Stimulated activated CD4-positive, alpha-beta T cell treated with anti-CD3 and anti-CD28 coated beads, Interleukin-1b, Interleukin-23, amount 100 ng/mL, for 1 hour (primary cell): ENCODE measurements at places on chromosomes 1 and 21.

DNA sequence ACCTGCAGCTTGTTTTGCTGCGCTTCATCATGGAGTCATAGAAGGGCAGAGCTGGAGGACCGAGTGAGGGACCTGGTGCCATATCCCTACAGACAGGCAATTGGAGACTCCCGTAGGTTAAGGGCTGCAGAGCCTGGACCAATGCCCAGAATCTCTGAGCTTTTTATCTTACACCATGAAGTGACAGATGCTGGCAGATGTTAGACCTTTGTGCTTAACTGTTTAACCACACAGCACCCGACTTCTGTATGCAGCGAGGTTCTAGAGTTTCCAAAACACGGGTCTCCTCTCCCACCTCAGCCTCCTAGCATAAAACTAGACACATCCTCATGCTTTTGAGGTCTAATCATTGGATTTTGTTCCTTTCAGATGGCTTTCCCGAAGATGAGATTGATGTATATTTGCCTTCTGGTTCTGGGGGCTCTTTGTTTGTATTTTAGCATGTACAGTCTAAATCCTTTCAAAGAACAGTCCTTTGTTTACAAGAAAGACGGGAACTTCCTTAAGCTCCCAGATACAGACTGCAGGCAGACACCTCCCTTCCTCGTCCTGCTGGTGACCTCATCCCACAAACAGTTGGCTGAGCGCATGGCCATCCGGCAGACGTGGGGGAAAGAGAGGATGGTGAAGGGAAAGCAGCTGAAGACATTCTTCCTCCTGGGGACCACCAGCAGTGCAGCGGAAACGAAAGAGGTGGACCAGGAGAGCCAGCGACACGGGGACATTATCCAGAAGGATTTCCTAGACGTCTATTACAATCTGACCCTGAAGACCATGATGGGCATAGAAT, 47.6 kb downstream of the B3GALT5 start:
- DNase-seq = no peak

GRCh38 chr1:110055493-110056284, 14.8 kb downstream of the ALX3 start:
- DNase-seq = no peak

- DNase-seq = no peak
These were observed 717.6 kb downstream of the PTPRU start for GRCh38 chr1:29953961-29954360.

- DNase-seq = no peak
These were observed 132.7 kb downstream of the NTNG1 start for GRCh38 chr1:107273515-107273914.

DNA sequence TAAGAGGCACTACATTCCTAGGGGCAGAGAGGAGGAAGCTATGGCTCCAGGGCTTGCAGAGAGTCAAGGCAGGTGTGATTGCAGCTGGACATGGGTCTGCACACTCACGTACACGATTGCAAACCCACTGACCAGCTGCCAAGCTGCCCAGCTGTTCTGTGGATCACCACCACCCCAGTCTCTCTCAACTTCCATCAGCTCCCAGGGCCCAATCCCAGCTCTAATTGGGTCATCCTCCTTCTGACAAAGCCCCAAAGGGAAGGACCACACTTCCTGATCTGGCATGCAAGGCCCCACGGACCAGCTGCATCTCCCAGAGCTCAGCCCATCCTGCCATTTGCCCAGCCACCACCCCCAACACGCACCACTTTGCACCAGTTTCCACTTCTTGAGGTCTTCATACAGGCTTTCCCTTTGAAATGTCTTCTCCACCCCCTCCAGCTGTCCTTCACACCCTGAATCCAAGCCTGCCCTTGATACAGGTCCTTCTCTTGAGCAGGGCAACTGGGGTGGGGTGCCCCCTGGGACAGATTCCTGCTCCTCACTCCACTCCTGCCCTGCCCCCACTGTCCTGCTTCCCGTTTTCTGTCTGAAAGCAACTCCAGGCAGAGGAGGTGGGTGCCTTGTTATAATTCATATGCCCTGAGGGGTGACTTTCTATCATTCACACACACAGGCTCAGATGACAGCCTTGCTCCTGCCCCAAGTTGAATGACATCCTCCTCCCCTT, 179.4 kb upstream of the EDN2 start:
- DNase-seq = no peak

- DNase-seq = no peak
These were observed 81.8 kb upstream of the WARS2 start for GRCh38 chr1:119222271-119222670.

DNA sequence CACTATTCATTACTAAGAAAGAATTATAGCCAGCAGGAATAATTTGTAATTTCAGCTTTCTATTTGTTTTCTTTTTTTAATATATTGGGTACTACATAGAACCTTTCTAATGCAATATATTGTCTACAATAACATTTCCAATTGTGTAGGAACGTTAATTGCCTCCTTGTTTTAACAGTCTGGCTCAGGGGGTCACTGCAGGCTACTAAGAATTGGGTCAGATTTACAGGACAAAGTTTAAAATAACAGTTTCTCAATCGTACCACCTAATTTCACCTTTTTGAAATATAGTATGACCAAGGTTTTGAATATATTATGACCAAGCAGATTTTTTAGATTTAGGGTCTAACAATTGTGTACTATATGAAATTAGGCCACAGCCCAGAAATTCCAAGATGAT, 2.4 kb downstream of the CFH start:
- DNase-seq = no peak

DNA sequence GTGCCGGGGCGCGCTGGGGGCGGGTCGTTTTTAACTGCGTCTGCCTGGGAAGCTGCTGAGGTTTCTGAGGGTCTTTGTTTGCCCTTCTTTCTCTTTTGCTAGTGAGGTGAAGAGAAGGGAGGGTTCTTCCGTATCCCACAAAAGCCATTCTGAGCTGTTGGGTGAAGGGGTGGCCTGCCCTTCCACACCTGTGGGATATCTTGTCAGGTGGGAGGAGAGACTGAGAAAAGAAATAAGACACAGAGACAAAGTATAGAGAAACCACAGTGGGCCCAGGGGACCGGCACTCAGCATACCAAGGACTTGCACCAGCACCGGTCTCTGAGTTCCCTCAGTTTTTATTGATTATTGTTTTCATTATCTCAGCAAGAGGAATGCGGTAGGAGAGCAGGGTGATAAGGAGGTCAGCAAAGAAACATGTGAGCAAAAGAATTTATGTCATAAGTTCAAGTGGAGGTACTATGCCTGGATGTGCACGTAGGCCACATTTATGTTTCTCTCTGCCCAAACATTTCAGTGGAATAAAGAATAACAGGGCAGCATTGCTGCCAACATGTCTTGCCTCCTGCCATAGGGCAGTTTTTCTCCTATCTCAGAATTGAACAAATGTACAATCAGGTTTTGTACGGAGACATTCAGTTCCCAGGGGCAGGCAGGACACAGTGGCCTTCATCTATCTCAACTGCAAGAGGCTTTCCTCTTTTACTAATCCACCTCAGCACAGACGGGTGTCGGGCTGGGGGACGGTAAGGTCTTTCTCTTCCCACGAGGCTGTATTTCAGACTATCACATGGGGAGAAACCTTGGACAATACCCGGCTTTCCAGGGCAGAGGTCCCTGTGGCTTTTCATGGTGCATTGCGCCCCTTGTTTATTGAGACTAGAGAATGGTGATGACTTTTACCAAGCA, 972 bp downstream of the PGBD2 start:
- DNase-seq = no peak

DNA sequence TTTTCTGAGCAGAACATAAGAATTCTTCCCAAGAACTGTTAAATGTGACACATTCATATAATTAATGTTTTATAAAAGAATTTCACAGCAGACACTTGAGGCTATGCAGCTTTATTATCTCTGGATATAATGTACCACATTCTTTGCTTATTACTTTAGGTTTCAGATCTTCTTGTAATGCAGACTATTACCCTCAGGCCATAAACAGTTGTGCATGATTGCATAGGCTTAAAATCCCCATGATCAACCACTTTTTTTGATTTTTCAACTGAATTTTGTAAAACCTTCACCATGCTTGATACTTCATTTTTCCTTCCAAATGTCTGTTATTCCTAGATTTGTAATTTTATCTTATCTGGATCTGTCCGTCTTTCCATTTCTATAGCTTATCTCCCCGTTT, 1355.7 kb downstream of the BRINP3 start:
- DNase-seq = no peak

GRCh38 chr1:30444401-30444800, 279.0 kb downstream of the MATN1 start:
- DNase-seq = no peak

- DNase-seq = no peak
These were observed 5.1 kb downstream of the LRRC3 start for GRCh38 chr21:44460441-44460755.

- no peak for DNase-seq
These were observed 78.0 kb downstream of the NID1 start for GRCh38 chr1:235986869-235987268.

DNA sequence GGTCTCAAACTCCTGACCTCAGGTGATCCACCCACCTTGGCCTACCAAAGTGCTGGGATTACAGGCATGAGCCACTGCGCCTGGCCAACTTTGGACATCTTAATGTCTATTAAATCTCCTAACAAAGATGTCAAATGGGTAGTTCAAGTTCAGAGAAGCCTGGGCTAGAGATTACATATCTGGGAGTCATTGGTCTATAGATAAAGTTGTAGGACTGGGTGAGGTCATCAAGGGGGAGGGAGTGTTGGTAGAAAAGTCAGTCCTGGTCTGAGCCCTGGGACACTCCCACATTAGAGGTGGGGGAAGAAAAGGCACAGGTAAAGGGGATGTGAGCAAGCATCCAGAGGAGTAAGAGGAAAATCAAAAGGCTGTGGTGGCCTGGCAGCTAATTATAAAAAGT, 6.6 kb downstream of the UBIAD1 start:
- no peak for DNase-seq

GRCh38 chr1:74468982-74469603, 43.3 kb downstream of the LRRC53 start:
- no peak for DNase-seq

DNA sequence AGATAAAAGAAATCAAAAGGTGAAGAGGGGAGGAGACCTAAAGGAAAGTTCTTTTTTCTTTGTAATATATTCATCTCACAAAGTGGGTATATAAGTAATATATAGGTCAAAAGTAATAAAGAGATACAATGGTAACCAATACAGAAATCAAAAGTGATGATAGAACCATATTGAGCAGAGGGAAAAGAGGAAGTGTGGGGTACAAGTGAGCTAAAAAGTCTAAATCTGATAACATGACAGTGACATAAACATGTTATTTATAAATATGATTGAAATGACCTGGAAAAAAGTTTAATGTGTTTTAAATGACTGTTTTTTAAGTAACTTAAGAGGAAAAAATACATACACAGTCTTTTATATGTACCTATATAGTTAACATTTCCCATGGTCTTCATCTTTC, 70.5 kb downstream of the MRPL39 start:
- DNase-seq = no peak
